CD8-positive, alpha-beta T cell (primary cell): ENCODE measurements at places on chromosomes 16 and 17.

GRCh38 chr17:39200070-39200879 lies at the start of gene RPL19:
RPL19 (plus strand) TSS chr17:39200283; CDS start chr17:39200345, 62 bp downstream.
- peak; percentile 89 for DNase-seq

DNA sequence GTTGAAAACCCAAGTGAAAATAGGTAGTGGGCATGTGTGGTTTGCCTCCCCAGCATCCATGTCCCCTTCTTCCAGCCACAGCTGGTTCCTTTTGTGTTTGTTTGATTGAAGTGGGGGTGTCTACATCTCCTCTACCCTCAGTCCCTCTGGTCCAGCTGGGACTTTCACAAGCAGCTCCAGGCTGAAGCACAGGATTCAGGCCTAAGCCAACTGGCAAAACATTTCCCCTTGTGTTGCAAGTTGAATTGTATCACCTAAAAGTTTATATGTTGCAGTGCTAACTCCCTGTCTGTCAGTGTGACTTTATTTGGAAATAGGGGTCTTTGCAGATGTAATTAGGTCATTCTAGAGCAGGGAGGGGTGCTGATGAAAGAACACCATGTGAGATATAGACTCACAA lies 205.9 kb upstream of the ASIC2 start:
- no peak for DNase-seq

DNA sequence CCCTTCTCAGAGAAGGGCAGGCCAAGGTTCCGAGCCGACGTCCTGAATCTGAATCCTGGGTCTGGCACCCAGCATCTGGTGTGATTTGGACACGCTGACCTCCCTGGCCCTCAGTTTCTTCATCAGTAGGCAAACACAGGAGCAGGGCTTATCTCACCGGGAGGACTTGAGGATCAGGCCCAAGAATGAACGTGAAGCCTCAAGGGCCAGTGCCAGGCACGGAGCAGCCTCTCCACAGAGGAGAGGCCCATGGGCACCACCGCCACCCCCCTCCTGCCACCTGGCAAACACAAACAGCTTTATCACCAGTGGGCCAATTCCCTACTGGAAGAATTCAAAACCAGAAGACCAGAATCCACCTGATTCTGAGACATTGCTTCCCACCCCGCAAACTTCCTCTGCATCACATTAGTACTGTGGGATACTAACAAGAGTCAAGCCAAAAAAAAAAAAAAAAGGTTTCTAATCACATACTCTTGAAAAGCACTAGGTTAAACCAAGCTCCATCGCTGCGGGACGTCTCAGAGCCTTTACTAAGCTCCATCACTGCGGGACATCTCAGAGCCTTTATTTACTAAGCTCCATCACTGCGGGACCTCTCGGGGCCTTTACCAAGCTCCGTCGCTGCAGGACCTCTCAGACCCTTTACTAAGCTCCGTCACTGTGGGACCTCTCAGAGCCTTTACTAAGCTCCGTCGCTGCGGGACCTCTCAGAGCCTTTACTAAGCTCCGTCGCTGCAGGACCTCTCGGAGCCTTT lies 68.0 kb upstream of the DOC2B start:
- DNase-seq: no peak

GRCh38 chr17:27947005-27947406 lies 53.8 kb upstream of the LYRM9 start:
- no peak for DNase-seq

DNA sequence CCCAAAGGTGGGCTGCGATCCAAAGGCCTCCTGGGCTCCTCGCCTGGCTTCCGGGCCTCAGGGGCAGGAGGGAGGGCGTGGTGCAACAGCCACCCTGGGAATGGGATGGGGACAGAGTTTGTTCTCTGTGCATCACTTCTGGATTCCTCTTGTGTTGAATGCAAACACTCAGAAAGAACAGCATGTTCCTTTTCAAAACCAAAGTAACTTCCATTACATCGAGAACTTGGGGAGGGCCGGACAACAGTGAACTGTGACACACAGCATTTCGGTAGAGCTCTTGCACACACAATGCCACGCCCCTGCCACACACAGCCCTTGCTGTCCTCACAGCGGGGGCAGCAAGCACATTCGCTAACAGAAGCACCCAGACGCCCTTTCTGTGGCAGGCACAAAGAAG lies 36.1 kb upstream of the FASN start:
- no peak for DNase-seq

GRCh38 chr17:73430848-73431247 lies 119.0 kb upstream of the CDC42EP4 start:
- DNase-seq: no peak

GRCh38 chr17:45579529-45580495 lies 89.3 kb upstream of the PLEKHM1 start:
- DNase-seq: no peak

- DNase-seq: no peak
Observed at GRCh38 chr17:80992077-80992947, 671 bp downstream of the CHMP6 start.

GRCh38 chr17:5531085-5531418 lies 44.7 kb downstream of the MIS12 start:
- DNase-seq: no peak

DNA sequence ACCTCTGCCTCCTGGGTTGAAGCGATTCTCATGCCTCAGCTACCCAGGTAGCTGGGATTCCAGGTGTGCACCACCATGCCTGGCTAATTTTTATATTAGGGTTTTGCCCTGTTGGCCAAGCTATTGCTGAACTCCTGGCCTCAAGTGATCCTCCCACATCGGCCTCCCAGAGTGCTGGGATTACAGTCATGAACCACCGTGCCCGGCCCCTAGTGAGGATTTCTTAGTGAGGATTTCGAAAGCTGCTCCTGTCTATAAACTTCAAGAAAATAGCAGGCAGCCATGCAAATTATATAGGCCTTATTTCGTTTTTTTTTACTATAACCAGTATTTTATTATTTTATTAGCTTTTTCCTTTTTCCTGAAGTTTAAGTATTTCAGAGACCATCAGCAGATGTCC lies 41.6 kb downstream of the EPN2 start:
- no peak for DNase-seq

- DNase-seq: no peak
Observed at GRCh38 chr17:74018115-74018514, 185.4 kb upstream of the RPL38 start.

DNA sequence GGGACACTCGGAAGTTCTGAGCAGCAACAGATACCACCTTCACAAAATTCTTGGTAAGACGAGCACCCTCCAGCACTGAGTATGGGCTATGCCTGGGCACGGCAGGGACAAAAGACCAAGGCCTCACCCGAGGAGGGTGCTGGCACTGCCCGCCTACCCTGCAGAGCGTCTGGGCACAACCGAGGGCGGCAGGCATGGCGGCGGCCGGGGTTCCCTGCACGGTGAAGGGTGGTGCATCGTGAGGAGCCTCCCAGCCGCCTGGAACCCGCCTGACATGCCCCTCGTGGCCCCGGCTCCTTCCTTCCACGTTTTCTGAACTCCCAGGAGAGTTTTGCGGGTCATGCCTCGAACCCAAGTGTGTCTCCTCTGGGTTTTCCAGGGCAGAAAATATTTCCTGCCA lies 18.9 kb downstream of the GALNS start:
- DNase-seq: no peak

- DNase-seq: peak; percentile 35
Observed at GRCh38 chr17:75927286-75927922, 13.4 kb downstream of the FBF1 start.

DNA sequence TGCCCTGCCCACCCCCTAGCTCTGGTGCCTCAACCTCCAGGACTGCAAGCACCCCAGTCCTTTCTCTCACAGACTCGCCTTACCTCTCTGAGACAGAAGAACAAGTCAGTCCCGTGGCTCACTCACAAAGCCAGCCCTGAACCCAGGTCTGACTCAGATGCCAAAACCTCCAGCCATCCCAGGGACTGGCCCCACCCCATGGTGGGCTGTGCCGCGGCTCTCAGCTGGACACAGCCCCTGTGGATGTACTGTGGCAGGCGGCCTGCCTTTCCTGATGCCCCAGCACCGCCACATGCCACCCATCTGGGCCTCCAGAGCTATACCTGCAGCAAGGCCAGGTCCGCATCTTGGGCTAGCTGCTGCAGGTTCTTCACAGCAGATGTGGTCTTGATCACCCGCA lies 19.8 kb downstream of the MPG start:
- DNase-seq: no peak

DNA sequence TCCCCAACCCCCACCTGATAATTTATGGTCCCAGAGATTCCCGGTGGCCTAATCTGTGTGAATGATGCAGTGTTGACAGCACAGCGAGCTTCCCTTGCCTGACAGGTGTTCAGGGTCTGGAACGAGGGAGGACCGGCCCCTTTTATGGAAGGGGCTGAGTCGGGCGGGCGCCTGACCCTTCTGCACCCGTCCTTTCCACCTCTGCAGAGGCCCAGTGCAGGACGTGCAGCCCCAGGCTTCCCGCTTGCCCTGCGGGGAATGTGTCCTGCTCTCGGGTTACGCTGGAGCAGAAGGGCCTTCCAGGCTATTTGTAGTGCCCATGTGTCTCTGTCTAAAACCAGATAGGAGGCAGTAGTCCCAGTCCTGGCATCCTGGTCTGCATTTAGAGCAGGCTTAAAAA lies 16.2 kb downstream of the SMTNL2 start:
- no peak for DNase-seq

- DNase-seq: no peak
Observed at GRCh38 chr16:83606486-83607030, 201.2 kb upstream of the HSBP1 start.

DNA sequence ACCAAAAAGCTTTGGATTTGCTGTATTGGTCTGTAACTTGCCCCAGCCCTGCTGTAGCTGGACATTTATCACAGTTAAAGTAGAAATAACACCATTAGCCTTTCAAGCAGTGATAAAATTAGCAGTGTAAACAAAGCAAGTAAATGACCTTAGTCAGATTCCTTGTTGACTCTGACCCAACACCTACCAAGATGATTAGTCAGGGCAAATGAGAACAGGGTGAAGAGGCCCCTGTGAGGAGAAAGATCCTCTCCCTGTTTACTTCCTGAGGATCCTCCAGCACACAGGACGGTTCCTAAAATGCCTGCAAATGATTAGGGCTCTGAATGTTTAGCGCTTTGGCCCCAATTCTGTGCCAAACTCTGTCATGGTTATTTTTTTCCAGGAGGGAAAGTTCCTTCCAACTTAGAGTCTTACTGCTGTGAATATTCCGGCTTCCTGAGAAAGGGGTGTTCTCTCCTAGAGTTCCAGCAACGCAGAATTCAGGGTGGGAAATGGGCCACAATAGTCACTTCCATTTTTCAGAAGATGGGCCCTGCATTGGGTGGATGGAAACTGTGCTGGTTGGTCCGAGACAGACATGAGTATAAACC lies 259.0 kb upstream of the MYOCD start:
- DNase-seq: no peak

- no peak for DNase-seq
Observed at GRCh38 chr17:9968008-9968407, 62.9 kb upstream of the RCVRN start.

GRCh38 chr16:11050944-11051343 lies 106.6 kb downstream of the CLEC16A start:
- DNase-seq: no peak

DNA sequence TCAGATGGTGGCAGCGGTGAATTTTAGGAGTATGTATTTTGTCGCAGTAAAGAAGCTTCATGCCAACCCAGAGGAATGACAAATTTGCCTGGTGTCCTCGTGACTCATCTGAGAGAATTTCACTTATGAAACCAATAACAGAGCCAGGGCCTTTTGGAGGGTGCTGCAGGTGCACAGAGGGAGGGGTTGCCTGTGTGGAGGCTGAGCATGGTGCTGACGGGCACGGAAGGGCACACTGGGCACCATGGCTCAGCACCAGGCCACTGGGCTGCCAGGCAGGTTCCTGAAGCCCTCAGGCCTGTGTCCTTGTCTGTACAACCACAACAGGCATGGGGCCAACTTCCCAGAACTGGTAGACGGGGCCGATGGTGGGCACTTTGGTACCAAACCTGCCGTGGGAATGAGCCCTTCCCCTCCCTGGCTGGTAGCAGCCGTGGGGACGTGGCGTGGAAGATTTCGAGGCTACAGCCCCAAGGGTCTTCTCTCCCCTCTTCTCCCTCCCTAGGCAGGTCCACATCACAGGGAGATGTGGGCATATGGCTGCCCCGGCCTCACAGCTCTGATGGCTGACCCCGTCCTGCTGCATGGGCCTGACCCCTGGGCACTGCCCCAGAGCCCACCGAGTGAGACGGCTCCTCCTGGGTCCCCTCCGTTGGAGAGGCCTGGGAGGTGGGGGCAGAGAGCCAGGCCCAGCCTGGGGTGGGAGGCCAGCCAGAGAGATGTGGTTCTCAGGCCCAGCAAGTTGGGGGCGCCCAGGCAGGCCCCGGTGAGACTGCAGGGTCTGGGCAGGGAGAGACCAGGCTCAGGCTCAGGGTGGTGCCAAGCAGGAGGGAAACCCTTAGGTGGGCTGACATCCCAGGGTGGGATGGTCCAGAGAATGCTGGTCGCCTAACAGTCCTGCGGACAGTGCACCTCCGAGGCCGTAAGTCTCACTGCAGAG lies 30.2 kb upstream of the ZNF469 start:
- no peak for DNase-seq

GRCh38 chr17:14337596-14338079 lies 36.8 kb downstream of the HS3ST3B1 start:
- no peak for DNase-seq

DNA sequence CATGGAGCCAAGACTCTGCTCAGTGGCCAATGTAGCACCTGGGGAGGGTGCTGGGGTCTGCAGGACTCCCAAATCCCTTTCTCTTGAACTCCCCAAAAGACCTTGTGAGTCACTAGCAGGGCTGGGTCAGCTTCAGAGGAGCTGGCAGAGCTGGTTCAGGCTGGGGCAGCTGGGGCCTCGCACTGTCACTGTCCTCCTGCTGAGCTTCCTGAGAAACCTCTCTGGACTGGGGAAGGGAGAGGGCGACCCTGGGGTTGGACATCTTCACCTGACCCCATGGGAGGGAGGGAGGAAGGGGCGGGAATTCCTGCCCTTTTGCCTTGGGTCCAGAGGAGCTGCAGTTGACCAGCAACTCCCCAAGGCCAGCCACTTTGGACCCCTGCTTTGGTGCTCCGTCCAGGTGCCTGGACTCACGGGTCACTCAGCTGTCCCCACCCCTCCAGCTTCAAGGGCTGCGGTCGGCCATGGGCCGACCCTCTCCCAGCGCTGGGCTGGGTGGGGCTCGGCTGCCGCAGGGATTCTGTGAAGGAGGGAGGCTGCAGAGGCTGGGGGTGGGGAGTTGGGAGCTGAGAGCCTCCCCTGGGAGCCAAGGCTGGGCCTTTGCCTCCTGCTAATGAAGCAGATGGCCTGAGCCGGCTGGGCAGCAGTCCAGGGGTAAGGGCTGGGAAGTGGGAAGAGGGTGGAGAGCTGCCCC lies 9.2 kb downstream of the FMNL1 start:
- DNase-seq: no peak

GRCh38 chr17:12024327-12024726 lies 3.6 kb downstream of the MAP2K4 start:
- DNase-seq: no peak

DNA sequence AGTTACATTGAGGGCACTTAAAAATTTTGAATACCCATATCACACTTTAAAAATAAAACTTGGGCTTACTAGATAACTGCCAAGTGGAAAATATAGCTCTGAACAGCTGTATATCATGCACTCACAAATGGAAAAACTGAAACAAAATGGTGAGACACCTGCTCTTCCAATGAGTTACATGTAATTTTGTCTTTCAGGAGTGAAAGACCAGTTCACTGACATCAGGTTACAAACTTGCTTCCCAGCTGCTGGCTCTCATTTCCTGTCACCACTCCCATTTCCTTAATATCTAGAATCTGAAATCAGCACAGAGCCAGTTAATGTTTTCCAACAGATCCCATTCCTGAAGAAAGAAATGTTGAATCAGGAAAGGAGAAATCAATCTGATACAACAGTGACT lies 10.8 kb downstream of the CSNK2A2 start:
- DNase-seq: no peak
